ENCODE measurements at places on chromosomes 5 and 9.

GRCh38 chr5:112142769-112143270 lies 276.3 kb downstream of the EPB41L4A start:
- DNase-seq, result no peak

- no peak for DNase-seq
These were observed 27.3 kb downstream of the PUM3 start for GRCh38 chr9:2816476-2817141.

DNA sequence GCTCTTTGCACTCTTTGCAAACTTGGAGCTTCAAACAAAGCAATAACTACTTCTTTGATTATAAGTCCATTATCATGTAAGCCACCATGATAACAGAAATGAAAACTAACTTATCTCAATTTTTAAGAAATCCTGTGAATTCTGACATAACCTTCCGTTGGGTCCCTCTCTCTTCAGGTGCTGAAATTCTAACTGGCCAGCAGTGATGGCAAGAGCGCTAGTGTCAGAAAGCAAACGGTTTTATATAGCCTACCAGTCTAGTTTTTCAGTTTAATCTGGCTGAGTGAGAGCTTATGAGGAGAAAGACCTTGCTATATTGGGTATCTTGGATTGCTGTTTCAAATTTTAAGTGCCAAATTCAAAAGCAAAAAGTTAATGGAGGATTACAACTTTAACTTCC lies 13.4 kb downstream of the NFIB start:
- no peak for DNase-seq

GRCh38 chr9:85716031-85716877 lies 25.5 kb downstream of the AGTPBP1 start:
- DNase-seq, result no peak

DNA sequence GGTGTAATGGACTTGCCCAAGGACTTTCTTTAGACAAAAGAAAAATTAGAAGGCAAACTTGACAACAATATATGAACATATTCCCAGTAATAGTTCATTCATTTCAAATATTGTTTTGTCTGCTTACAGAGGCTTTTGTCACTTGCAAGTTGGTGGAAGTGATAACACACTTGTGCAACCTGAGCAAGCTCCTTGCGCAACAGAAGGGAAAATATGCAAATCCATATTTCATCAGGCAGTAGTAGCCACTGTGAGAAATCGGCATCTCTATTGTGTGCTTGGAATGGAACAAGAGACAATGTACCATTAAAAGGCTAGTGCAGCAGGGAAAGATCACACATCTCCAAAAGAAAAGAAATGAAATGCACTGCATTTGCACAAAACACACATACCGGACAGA lies 125.3 kb upstream of the RASEF start:
- no peak for DNase-seq

GRCh38 chr9:9847750-9848149 lies 765.1 kb downstream of the PTPRD start:
- DNase-seq, result no peak

GRCh38 chr9:111731928-111732327 lies 62.8 kb downstream of the SHOC1 start:
- DNase-seq, result no peak

- no peak for DNase-seq
These were observed 69.8 kb upstream of the RAI14 start for GRCh38 chr5:34586117-34586885.

- DNase-seq, result no peak
These were observed 51.1 kb downstream of the CCDC192 start for GRCh38 chr5:127754259-127754658.

GRCh38 chr9:89558948-89559347 lies 45.9 kb upstream of the GADD45G start:
- no peak for DNase-seq

DNA sequence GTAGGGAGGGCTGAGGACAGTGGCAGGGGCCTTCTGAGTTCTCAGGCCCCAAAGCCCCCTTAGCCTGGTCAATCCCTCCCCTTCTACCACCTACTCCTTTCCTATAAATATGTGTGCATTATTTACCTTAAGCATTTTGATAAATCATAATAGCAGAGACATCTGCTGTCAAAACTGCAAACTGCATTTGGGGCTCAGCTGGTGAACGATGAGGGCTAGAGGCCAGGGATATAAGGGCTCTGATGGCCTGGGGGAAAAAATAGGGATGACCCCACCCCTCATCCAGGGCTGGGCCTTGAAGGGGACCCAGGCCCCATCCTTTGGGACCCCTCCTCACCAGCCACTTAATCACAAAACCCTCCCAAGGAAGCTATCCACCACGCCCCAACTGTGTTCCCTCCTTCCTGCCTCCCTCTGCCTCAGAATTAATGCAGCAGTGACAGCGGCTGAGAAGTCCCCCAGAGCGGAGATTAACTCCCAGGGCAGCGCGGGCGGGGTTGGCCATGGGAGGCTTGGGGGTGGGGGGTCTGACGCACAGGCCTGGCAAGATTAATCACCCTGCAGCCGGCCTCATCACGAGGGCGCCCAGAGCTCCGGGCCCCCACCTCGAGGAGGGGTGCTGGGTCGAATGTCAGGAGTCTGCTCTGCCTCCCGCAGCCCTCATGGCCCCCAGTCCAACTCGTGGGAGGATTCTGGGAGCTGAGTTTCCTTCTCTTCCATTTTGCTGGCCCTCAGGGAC lies 42.1 kb downstream of the CXXC5 start:
- no peak for DNase-seq

Measured in occipital lobe (tissue), 3 donors.